Hair follicle dermal papilla cell (primary cell): ENCODE measurements at places on chromosomes 3 and 15. TPM values are rescaled to one million over a fixed set of nuclear protein-coding genes. Genes with fewer than 3 reads are reported as not detected.

The CRABP1 gene
- 0.32 and 0.49 TPM in 2 replicates for total RNA-seq

The FOXP1 gene
- 25.3 and 32.9 TPM in 2 replicates for total RNA-seq

The LTF gene
- total RNA-seq, result under 0.01 TPM in 1 of 2 replicates, not detected in the other

The CCRL2 gene
- total RNA-seq, result 0.12 and 0.32 TPM in 2 replicates

The SNAP23 gene
- total RNA-seq, result 64.7 and 83.9 TPM in 2 replicates

The ERICH6 gene
- 0.32 and 0.49 TPM in 2 replicates for total RNA-seq

The KNL1 gene
- 2.9 and 3.6 TPM in 2 replicates for total RNA-seq

The CHRD gene
- 0.36 and 0.65 TPM in 2 replicates for total RNA-seq

The SCG5 gene
- total RNA-seq, result 7.8 and 11.8 TPM in 2 replicates

The GPR171 gene
- total RNA-seq, result not detected in 2 replicates

The SNTN gene
- total RNA-seq, result not detected in 2 replicates

The GAP43 gene
- total RNA-seq, result 0.12 and 0.16 TPM in 2 replicates

The OR5K4 gene
- total RNA-seq, result not detected in 2 replicates

The CPNE4 gene
- 1.7 TPM in 1 of 2 replicates, not detected in the other for total RNA-seq

The SPSB4 gene
- under 0.01 TPM in 1 of 2 replicates, not detected in the other for total RNA-seq

The GOLGA6B gene
- not detected in 2 replicates for total RNA-seq

The ECE2 gene
- total RNA-seq, result not detected in 2 replicates

The ZMYND10 gene
- total RNA-seq, result 0.65 and 2.1 TPM in 2 replicates

The EFCC1 gene
- not detected in 2 replicates for total RNA-seq

The NMB gene
- total RNA-seq, result 2.4 and 2.8 TPM in 2 replicates

The PCCB gene
- 47.7 and 61.3 TPM in 2 replicates for total RNA-seq

The LNP1 gene
- 3.6 and 4.1 TPM in 2 replicates for total RNA-seq
